ENCODE measurements at places on chromosomes 3 and 15.

- DNase-seq: no peak
Observed at GRCh38 chr15:93493172-93493571, 404.2 kb upstream of the RGMA start.

- DNase-seq: peak; percentile 23
Observed at GRCh38 chr15:56786966-56787365, 53.7 kb upstream of the ZNF280D start.

GRCh38 chr3:178703268-178703975, 167.2 kb downstream of the KCNMB2 start:
- peak; percentile 90 for DNase-seq

DNA sequence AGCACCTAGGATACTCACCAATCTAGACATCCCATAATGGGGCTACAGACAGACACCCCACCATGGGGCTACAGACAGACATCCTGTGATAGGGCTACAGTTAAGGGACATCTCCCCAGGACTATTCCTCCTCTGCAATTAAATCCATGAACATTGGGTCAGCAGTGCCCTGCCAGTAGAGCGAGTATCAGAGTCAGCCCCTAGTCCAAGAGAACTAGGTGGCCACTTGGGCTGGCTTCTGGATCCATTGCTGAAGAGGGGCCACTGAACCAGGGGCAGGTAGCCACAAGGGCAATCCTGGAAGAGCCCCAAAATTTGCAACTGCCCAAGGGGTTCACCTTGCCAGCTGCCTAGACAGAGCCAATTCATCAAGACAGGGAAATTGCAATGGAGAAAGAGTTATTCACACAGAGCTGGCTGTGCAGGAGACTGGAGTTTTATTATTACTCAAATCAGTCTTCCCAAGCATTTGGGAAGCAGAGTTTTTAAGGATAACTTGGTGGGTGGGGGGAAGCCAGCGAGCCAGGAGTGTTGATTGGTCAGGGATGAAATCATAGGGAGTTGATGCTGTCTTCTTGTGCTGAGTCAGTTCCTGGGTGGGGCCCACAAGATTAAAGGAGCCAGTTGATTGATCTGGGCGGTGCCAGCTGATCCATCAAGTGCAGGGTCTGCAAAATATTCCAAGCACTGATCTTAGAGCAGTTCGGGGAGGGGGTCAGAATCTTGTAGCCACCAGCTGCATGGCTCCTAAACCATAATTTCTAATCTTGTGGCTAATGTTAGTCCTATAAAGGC, 170.2 kb upstream of the SMAD3 start:
- no peak for DNase-seq

DNA sequence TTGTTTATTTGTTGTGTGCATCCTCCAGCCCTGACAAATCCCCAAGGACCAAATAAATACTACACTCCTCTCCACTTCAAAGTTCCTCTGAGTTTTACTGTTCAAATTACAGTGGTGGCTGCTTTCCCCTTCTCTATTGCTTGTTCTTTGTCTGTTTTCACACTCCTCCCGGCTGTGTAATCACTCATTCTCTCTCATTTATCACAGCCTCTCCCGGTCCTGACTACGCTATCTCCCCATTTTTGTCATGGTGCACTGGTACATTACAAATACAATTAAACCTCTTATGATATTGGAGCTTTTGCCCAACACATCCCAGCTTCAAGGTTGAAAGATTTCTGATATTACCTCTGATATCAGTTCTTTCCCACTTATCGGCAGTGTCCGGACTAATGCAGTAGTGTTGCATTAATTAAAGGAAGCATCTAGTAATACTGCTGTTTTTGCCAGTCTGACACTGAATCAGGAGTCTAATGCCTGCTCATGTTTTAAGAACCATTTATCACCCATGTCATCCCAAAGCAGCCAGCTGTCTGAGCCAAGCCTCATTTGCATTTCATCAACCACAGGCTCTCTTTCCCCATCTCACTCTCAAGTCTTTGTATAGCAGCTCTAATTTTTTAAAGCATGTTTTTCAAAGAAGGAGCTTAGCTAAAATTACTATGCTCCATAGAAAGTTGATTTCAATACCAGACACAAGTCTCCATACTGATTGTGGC, 740.5 kb downstream of the ROBO2 start:
- DNase-seq: no peak

DNA sequence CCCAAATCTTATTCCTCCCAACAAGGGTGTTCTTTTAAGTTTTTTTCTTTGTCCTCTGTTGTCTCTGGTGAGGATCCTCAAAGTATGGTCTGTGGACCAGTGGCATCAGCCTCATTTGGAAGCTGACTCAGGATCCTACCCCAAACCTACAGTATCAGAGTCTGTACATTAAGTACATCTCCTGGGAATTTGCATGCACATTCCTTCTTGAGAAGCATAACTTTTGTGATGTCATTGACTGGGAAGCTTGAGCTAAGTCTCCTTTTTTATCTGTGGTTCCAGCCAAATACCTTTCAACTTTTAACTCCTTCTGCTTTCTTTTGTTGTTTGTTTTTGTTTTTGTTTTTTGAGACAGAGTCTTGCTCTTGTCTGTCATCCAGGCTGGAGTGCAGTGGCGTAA, 40.5 kb downstream of the ARMC8 start:
- peak; percentile 88 for DNase-seq

- no peak for DNase-seq
Observed at GRCh38 chr3:172915911-172916514, 165.5 kb downstream of the ECT2 start.

- DNase-seq: no peak
Observed at GRCh38 chr15:79129235-79129634, 38.7 kb upstream of the RASGRF1 start.

- DNase-seq: no peak
Observed at GRCh38 chr15:41804916-41805666, 22.8 kb upstream of the JMJD7 start.

DNA sequence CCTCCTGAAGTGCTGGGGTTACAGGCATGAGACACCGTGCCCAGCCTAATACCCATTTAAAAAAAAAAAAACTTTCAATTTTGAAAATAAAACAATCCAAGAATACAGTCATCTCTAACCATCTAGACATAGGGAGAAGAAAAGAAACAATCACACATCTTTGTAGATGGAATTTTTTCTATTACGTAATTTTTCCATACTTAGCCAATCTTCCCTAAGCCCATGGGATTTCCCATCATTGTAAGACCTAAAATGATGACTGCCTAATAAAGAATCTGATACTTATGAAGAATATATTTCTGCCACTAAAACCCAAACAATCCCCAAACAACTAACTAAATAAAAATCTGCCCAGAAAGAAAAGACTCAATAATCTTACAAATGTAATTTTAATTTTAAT, 88.7 kb downstream of the CBLB start:
- DNase-seq: peak; percentile 33

- peak; percentile 100 for DNase-seq
Observed at GRCh38 chr15:78065284-78065872, 12.1 kb downstream of the TBC1D2B start.

DNA sequence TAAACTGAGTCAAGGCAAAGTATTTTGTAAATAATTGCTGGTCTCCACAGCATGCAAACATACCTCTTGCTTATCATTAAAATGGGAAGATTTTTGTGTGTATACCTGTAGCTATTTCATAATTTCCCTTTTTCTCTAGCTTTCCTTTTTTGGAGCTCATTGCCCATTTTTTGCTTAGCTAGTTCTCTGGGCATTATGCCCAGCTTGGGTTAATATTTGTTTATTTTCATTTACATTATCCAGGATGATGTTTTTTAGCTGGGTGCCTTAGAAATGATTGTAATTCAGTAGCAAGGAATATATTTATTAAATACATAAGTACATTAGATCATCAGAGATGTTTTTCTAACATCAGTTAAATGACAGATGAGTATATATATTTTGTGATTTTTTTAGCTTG, 1271.7 kb upstream of the GBE1 start:
- peak; percentile 35 for DNase-seq

GRCh38 chr3:71210257-71211007, 373.1 kb downstream of the FOXP1 start:
- DNase-seq: peak; percentile 97

GRCh38 chr3:99625643-99626416, 12.6 kb upstream of the COL8A1 start:
- peak; percentile 52 for DNase-seq

GRCh38 chr3:174936590-174936989, 77.5 kb downstream of the NAALADL2 start:
- DNase-seq: no peak

- no peak for DNase-seq
Observed at GRCh38 chr15:60656885-60657284, 177.9 kb upstream of the ICE2 start.

- DNase-seq: peak; percentile 90
Observed at GRCh38 chr3:190265796-190266195, 56.5 kb downstream of the CLDN1 start.

- DNase-seq: no peak
Observed at GRCh38 chr15:76191539-76192244, 119.6 kb downstream of the ETFA start.

- DNase-seq: peak; percentile 87
Observed at GRCh38 chr3:133488785-133489367, 84.6 kb upstream of the CDV3 start.

DNA sequence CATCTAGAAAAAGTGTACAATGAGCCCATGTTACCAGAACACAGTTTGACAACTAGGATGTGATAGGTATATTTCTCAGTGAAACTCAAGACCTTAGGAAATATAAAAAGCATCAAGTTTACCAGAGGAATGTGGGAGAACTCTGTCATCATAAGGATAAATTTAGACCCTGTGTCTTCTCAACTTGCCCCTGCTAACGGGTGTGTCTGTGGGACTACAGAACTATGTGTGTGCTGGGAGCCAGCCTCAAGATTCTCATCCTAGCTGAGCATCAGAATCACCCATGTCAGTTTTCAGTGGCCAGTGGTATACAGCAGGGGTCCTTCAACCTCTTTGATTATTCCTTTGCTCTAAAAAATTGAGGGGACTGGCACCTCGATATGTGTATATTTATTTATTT, 393.3 kb downstream of the PLCL2 start:
- no peak for DNase-seq

DNA sequence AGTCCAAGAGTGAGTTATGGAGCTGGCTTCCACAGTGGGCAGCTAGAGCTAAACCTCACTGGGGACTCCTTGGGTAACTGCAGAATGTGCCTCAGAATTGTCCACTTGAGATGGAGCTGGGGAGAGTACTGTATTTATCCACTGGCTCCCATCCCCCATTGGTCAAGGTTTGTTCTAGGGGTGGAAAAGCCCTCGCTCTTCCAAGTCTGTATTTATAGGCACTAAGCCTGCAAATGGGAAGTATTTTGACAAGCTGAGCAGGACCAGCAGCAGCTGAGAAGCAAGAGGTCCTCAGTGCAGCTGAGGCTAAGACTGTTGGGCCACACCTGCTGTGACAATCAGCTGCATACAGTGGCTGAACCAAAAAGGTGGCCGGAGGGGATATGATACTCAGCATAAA, 5.8 kb downstream of the USP13 start:
- DNase-seq: no peak

GRCh38 chr3:194105292-194105691, 30.7 kb upstream of the HES1 start:
- DNase-seq: no peak

- DNase-seq: no peak
Observed at GRCh38 chr3:181690769-181691168, 21.0 kb upstream of the SOX2 start.

DNA sequence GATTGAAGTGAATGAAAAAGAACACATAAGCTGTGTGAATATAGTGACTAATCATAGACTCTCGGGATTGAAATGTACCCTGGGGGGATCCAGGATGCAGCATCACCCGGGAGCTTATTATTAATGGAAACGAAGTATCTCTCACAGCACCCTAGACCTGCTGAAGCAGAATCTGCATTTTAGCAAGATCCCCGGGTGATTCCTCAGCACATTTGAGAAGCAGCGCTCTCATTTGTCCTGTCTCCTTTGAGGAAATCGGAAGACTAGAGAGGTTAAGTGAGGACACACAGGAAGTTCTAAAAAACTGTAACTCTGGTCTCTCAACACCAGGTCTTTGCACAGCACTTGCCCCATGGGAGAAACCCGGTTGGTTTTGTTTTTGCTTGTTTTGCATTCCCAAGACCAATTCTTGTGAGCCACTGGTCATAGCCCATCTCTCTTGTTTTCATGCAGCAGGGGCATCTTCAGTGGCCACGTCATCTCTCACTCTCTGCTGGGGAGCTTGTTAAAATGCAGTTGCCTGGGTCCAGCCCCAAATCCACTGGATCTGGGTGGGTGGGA, 30.2 kb downstream of the ZNF710 start:
- peak; percentile 72 for DNase-seq

DNA sequence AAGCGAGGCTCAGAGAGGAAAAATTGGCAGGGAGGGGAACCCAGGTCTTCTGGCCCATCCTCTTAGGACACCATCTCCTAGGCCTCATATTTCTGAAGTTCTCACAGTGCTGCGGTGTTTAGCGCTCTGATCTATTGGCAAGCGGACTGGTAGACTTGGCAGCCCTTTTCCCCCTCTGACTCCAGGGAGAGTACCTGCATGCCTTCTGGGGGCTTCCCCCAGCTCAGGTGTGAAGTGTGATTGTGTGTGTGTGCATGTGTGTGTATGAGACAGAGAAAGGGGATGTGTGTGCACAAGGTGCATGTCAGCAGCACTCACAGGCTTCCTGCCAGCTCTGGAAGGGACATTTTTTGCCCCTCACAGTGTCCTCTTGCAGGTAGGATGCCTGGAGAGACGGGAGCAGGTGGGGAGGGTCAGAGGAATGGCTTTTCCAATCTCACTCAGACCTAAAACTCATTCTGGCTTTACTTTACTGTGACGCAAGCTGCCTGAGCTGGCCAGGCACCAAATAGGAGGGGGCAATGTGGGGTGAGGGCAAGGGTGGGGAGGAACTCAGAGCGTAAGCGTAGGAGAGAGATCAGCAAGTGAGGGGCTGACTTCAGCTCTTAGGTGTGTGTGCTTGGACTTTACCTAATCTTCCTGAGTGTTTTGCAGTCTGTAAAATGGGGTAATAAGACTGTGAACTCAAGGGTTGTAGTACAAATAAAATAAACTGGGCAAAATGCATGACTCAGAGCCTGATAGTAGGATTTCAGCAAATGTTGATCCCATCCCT, 4.0 kb upstream of the IL17RE start:
- DNase-seq: no peak

- DNase-seq: no peak
Observed at GRCh38 chr3:73695841-73696240, 71.1 kb upstream of the PDZRN3 start.

DNA sequence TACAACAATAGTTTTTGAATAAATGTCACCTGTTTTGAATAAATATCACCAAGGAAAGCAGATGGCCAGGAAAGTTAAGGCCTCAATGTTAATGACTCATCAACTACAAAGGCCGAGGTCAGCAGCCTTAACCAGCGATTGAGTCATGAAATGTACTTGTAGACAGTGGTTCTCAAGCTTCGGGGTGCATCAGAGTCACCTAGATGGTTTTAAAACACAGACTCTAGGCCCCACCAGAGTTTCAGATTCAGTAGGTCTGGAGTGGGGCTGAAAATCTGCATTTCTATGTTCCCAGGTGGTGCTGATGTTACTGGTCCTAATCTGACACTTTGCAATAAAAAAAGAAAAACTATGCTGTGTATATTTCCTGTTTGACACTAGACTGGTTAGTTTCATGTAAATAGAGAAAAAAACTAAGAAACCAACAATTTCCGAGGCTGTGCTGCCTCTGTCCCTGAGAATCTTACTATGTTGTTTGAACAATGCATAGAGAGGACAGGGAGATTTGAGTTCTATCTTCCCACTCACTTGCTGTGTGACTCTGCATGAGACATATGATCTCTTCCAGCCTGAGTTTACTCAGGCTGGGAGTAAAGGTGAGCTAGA, 9.8 kb downstream of the RAB27A start:
- peak; percentile 94 for DNase-seq

- no peak for DNase-seq
Observed at GRCh38 chr3:39343076-39343717, 13.7 kb downstream of the CCR8 start.

GRCh38 chr15:38148471-38148870, 104.2 kb upstream of the SPRED1 start:
- no peak for DNase-seq

GRCh38 chr15:66901336-66902100, 163.9 kb upstream of the SMAD3 start:
- DNase-seq: peak; percentile 54
